Subcutaneous preadipocyte (primary cell): ENCODE measurements at places on chromosomes 1 and 21. TPM values are rescaled to one million over a fixed set of nuclear protein-coding genes. Genes with fewer than 3 reads are reported as not detected.

The FCAMR gene
- total RNA-seq, result not detected in 2 replicates

The NTMT2 gene
- not detected in 2 replicates for total RNA-seq

The AMIGO1 gene
- 0.39 and 0.73 TPM in 2 replicates for total RNA-seq

The CD34 gene
- under 0.01 and 0.39 TPM in 2 replicates for total RNA-seq

The ZMPSTE24 gene
- total RNA-seq, result 47.8 and 56.5 TPM in 2 replicates

The SHC1 gene
- total RNA-seq, result 177 and 280 TPM in 2 replicates

The CD1E gene
- total RNA-seq, result not detected in 2 replicates

The PLA2G2C gene
- not detected in 2 replicates for total RNA-seq

The TTC39A gene
- 0.78 and 1.1 TPM in 2 replicates for total RNA-seq

The GRIK3 gene
- total RNA-seq, result not detected in 2 replicates

The KIRREL1 gene
- 85.2 and 107 TPM in 2 replicates for total RNA-seq

The LRRC53 gene
- total RNA-seq, result not detected in 2 replicates

The IL6R gene
- total RNA-seq, result 13.6 and 21.1 TPM in 2 replicates

The FAM167B gene
- total RNA-seq, result 0.39 and 1.1 TPM in 2 replicates

The SLC26A9 gene
- total RNA-seq, result under 0.01 TPM in 1 of 2 replicates, not detected in the other

The TDRD10 gene
- total RNA-seq, result not detected in 2 replicates

The CR1L gene
- not detected in 2 replicates for total RNA-seq

The CACHD1 gene
- total RNA-seq, result 4.4 and 6.1 TPM in 2 replicates

The DCLRE1B gene
- total RNA-seq, result 5.9 and 9.0 TPM in 2 replicates

The AKR7A3 gene
- 0.73 and 1.4 TPM in 2 replicates for total RNA-seq
